ENCODE measurements at places on chromosomes 5 and 9.
A peak's percentile ranks its signal among the peaks of the same experiment; 100 is the strongest.

DNA sequence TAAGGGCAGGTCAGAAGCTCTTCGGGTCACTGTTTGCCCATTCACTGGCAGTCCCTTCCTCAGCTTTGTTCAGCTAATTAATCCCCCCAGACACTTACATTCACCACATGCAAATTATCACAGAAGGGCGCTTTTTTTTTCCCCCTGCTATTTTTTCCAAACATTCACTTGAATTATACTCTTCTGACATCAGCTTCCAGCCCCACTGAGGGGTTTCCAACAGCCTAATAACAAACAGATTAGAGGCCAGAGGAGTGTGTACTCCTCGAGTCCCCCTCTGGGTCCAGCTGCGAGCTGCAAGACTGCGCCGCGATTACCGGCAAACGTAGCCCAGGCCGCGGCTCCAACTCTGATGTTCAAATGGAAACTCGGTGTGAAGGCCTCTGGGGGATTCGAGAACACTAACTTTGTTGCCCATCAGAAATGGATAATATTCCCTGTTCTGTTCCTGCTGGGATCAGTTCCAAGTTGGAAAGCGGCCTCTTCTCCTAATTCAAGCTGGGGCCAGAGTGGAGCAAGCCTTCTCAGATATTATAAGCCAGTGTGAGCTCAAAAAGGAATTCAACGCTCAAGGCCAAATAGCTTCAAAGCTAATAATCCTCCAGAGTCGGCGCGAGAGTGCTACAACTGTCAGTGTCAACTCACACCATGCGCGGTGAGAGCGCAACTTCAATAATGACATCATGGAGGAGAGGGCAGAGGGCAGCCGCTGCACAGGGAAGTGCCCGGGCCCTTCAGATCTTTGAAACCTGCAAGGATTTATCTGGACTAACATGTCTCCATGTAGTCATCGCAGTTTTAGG lies 560.8 kb downstream of the BNC2 start:
- no peak for DNase-seq

DNA sequence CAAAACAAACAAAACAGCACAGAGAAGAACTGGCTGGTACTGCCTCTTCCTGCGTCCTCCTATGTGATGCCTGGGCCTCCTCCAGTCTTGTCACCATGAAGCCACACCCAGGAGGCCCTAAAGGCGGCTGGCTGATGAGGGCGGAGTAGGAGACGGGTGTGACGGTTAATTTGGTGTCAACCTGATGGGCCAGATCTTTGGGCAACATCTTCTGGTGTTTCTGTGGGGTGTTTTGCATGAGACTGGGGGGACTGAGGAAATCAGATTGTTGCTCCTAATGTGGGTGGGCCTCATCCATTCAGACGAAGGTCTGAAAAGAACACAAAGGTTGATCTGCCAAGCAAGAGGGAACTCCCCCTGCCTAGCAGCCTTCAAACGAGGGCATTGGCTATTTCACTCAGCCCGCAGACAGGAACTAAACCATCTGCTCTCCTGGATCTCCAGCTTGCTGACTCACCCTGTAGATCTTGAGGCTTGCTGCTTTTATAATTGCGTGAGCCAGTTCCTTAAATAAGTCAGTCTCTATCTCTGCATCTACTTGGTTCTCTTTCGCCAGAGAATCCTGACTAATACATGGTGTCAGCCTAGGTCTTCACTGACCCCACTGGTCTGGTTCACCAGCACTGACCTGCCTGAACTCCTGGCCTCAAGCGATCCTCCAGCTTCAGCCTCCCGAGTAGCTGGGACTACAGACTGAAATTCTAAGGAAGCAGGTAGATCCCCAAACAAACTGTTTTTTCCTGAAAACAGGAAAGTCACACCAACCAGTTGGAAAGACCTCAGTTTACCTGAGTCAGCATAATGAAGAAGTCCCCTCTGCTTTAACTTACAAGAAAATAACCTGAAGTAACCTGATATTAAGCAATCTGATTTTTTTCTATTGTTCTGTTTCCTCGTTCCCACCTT lies 12.8 kb upstream of the ZFP62 start:
- peak; percentile 42 for DNase-seq

- peak; percentile 72 for DNase-seq
These were observed 50.0 kb downstream of the TRIM32 start for GRCh38 chr9:116737152-116737546.

DNA sequence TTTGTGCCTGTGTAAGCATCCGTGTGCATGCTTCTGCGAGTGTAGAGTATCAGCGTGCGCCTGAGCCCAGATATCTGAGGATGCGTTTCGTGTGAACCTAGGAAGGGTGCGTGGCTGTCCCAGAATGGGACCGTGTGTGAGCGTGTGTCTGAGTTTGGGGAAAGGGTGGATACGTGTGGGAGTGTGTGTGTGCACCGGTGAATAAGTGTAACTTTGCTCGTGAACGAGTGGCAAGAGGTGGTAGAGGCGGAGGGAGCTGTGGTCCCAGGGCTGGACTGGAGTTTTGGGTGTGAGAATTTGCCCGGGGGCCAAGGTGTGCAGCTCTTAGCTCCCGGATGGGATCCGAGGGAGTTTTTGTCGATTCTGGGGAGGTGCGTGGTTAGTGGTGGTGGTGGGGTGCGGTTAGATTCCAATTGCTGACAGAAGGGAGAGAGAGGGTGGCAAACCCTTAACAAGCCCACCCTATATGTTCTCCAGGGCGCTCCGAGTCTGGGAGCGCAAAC lies 686 bp upstream of the COL27A1 start:
- DNase-seq: peak; percentile 20

DNA sequence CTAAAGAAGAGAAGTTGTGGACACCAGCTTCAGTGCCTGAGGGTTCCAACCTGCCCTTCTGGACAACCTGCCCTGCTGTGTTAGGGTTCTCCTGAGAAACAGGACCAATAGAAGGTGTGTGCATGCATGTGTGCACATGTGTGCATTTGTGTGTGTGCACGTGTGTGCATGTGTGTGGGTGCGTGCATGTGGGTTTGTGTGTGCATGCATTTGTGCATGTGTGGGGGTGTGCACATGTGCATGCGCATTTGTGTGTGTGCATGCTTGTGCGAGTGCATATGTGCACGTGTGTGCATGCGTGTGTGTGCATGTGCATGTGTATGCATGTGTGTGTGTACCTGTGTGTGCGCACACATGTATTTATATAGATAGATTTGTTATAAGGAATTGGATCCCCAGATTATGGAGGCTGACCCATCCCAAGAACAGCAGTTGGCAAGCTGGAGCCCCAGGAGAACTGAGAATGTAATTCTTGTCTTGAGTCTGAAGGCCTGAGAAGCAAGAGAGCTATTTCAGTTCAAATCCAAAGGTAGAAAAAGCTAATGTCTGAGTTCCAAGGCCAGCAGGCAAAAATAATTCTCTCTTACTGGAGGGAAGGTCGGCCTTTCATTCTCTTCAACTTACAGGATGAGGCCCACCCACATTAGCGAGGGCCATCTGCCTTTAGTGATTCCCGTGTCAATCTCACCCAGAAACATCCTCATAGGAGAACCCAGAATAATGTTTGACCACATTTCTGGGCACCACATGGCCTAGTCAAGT lies 62.9 kb upstream of the SYNPO start:
- DNase-seq: no peak

DNA sequence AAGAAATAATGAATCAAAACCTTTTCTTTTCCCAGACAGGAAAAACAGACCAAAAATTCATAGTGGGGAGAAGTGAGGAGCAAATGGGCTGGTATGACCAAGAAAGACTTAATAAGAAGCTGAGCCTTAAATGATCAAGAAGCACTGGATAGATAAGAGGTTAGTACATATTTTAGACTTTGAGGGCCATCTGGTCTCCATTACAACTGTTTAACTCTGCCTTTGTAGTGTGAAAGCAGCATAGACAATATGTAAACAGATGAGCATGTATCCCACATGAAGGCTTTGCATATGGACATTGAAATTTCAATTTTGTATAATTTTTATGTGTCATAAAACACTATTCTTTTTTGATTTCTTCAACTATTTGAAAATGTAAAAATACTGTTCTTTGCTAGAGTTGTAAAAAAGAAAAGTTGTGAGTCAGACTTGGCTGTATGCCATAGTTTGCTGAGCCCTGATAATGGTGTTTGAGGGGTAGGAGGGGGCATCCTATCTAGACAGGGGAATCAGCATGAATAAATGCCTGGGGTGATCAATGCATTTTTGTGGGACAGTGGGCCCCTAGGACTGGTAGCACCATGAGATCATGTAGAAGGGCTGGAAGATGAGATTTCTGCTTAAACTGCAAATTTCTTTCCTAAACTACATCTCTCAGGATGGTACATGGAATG lies 91.8 kb upstream of the GPR151 start:
- peak; percentile 20 for DNase-seq

DNA sequence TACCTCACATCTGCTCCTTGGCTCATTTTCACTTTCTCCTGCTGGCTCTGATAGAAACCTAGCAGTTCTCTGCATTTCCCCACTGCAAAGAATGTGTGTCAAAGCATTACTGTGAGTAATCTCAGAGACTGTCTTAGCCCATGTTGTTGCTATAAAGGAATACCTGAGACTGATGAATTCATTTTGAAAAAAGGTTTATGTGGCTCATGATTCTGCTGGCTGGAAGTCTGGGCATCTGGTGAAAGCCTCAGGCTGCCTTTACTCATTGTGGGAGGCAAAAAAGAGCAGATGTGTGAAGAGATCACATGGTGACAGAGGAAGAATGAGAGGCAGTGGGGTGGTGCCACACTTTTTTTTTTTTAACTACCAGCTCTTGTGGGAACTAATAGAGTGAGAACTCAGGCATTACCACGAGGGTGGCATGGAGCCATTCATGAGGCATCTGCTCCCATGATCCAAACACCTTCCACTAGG lies 191.6 kb upstream of the CTNND2 start:
- DNase-seq: no peak

DNA sequence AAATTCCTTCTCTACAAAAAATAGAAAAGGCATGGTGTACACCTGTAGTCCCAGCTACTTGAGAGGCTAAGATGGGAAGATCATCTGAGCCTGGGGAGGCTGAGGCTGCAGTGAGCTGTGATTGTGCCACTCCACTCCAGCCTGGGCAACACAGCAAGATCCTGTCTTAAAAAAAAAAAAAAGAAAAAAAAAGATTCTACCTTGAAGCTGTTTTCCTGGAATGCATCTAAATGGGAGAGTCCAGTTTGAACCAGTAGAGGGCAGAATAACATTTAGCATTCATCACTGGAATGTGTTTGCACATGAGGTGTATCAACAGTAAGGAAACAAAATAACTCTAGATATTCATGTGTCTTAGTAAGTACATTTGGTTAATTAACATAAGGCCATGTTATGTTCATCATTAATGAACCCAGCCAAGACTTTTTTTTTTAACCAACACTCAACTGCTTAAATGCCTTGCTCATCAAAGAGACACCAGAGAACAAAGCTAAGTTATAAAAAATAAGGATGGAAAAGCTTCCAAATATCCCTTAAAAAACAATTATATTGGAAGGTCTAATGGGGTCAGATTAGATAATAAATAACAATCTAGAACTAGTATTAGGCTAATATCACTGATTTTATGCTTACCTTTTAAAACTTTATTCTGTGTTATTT lies 16.1 kb downstream of the IFNE start:
- DNase-seq: peak; percentile 68

DNA sequence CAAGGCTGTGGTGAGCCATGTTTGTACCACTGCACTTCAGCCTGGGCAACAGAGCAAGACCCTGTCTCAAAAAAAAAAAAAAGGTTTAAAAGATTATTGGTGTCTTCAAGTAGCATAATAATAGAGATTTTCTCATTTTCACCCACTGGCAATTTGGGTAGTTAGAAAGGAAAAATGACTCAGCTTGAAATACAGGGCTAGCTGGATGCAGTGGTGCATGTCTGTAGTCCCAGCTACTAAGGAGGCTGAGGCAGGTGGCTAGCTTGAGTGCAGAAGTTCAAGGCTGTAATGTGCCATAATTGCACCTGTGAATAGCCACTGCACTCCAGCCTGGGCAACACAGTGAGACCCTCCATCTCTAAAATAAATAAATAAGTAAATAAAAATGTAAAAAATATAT lies 111.1 kb downstream of the ARRDC3 start:
- DNase-seq: no peak

DNA sequence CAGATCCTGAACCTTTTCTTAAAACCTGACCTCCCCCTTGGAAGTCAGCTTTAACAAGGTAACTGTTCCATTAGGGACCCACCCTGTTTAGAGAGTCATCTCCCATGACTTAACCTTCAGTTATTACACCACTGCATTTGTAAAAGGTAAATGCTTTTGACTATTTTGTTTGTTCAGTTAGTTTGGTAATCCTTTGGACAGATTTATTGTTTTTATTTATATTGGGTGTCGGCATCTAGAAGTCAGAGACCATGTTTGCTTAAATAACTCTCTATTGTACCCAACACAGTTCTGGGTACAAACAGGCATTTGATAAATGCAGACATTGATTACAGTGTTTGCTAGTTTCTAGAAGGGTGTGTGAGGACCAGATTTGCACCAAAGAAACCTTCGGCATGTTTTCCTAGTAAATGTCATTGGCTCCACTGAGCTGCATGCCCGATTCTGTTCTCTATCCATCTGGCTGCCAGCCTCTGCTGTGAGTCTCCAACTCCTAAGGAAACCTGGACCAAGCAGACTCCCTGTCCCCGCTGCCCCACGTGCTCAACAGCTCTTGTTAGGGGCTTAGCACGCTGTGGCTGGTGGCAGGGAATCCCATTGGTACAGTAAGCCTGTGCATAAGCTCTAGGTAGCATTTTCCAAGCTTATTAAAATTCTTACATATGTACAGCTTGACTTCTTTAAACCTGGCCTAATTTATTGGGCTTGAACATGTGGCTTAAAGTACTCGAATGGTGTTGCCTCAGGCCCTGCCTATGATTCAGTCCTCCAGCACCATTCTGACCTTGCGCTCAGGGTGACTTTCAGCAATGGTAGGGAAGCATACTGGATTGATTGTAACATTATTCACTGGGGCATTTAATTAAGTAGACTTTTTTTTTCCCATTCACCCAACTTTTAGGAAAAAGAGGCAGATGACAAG lies 6.6 kb downstream of the PCBD2 start:
- peak; percentile 45 for DNase-seq

DNA sequence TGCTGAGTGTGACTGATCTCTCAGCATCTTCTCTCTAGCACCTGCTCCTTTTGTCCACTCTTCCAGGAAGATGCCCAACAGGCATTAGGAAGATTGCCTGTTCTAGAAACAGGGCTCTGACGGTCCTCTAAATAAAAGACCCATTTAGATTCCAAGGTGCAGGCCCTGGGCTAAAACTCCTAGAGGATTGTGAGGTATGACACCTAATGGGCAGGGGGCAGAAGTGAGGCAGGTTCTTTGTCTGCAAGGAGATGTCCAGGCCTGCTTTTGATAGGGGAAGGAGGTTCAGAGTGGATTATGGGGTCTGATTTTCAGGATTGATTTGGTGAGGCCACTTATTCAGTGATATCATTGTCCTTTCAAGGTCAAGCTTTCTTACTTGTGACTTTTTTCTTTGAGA lies 140.8 kb upstream of the TRPC7 start:
- DNase-seq: no peak

GRCh38 chr9:2448193-2448738 lies 173.3 kb upstream of the VLDLR start:
- no peak for DNase-seq

DNA sequence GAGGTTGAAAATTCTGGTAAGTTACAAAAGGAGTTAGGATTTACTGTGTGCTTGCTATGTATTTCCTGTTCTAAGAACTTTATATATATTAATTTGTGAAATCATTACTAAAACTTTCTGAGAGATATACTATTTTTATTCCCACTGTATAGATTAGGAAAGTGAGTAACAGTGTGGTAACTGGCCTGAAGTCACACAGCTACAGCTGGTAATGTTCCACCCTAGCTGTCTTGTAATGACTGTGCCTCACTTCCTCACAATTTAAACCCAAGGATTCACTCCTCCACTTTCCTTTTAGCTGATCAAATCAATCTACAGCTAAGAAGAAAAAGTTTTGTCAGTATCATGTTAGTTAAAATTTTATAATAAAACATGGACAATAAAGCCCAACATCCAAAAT lies 278.8 kb downstream of the GAS1 start:
- DNase-seq: no peak

GRCh38 chr5:44862808-44863207 lies 54.1 kb downstream of the MRPS30 start:
- no peak for DNase-seq
